ENCODE measurements at places on chromosomes 2 and 18. TPM values are rescaled to one million over a fixed set of nuclear protein-coding genes. Genes with fewer than 3 reads are reported as not detected.

Gene PCARE
- under 0.01 TPM for total RNA-seq

Gene ZBTB7C
- total RNA-seq: 2.6 TPM

Gene COL6A3
- total RNA-seq: 365 TPM

Gene ONECUT2
- not detected for total RNA-seq

Gene COA5
- 26.6 TPM for total RNA-seq

Gene CHRNG
- 35.5 TPM for total RNA-seq

Gene UGT1A3
- total RNA-seq: not detected

Gene PDE1A
- total RNA-seq: 9.9 TPM

Gene TRIB2
- 38.1 TPM for total RNA-seq

Gene FOXI3
- total RNA-seq: not detected

Gene DNER
- total RNA-seq: 1.6 TPM

Gene STAT4
- 2.6 TPM for total RNA-seq

Gene CIB4
- total RNA-seq: not detected

Gene SIX2
- 4.2 TPM for total RNA-seq

Gene KCNF1
- 1.6 TPM for total RNA-seq

Gene PIEZO2
- 41.2 TPM for total RNA-seq

Gene EVX2
- under 0.01 TPM for total RNA-seq

Gene KLHL29
- 3.7 TPM for total RNA-seq

Gene FAM228A
- total RNA-seq: 0.52 TPM

Gene ZNF397
- total RNA-seq: 18.3 TPM

Gene TLX2
- total RNA-seq: not detected

Gene TXNDC2
- not detected for total RNA-seq

Gene ABCG5
- not detected for total RNA-seq

Gene MTHFD2
- 28.2 TPM for total RNA-seq

Gene SLC8A1
- total RNA-seq: 45.9 TPM

Gene CHRNA1
- 48.0 TPM for total RNA-seq

Gene HOXD9
- 5.7 TPM for total RNA-seq

Gene DTNA
- total RNA-seq: 94.5 TPM

Gene STARD6
- not detected for total RNA-seq

Gene CNDP1
- total RNA-seq: not detected

Gene ATP6V1B1
- total RNA-seq: 1.6 TPM

Gene SIGLEC15
- not detected for total RNA-seq
